Body of pancreas (tissue), 4 donors: ENCODE measurements at places on chromosomes 1 and 21.

DNA sequence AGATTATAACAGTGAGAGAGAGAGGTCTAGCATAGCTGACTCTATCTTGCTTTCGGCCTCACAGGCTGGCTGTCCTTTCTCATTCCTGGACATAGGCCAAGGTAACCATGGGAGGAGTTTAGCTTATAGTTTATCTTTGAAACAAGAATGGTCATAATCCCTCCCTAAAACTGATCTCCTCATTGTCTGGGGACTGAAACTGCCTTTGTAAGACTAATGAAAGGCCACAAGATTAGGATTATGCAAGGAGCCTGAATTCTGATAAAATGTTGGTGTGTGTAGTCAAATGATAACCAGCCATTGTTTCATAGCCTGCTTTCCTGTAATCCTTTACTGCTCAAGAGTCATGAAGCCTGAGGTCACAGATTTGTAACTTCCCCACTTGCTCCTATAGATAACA is 131.9 kb upstream of the LYPLAL1 start:
- no peak for DNase-seq

DNA sequence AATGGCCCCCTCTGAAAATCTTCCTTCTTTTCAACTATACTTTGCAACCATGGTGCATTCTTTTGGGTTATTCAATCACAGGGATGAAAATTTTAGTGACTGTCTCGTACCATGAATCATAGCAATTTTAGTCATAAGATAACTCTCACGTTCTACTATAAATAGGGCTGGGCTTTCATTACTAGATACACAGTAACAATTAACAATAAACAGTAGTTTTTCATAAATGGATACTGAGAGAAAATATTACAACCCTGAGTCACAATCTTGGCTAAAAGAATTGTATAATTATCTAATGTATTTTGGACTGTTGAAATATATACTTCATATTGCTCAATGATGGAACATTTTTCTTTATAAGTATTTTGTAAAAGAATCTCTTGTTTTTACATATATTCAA is 96.1 kb downstream of the TEX35 start:
- DNase-seq, result no peak

DNA sequence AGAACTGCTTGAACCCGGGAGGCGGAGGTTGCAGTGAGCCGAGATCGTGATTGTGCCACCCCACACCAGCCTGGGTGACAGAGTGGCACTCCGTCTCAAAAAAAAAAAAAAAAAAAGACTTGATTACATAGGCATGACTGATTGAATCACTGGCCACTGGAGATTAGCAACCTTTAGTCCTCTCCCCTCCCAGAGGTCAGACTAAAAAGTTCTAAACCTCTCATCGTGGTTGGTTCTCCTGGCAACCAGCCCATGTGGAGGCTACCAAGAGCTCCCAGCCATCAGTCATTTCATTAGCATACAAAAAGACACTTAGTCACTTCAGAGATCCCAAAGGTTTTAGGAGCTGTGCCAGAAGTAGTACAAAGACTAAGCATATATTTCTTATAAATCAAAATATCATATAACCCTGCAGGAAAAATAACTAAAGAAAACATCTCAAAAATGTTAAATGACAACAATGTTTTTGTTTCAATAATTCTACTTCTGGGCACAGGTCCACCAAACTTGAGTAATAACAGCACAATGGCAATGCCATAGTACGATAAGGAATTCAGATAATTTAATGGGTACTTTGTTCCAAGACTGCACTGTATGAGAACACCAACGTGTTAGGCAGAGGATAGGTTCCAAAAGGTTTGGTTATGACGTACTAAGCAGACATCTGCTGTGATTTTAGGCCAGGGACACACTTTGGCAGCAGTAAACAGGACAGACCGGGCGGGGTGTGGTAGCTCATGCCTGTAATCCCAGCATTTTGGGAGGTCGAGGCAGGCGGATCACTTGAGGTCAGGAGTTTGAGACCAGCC is 18.1 kb downstream of the USP48 start:
- peak; percentile 68 for DNase-seq

GRCh38 chr1:69985376-69985775 is 220.0 kb downstream of the LRRC40 start:
- DNase-seq, result no peak

GRCh38 chr1:4346131-4346530 is 308.3 kb upstream of the AJAP1 start:
- DNase-seq, result no peak

DNA sequence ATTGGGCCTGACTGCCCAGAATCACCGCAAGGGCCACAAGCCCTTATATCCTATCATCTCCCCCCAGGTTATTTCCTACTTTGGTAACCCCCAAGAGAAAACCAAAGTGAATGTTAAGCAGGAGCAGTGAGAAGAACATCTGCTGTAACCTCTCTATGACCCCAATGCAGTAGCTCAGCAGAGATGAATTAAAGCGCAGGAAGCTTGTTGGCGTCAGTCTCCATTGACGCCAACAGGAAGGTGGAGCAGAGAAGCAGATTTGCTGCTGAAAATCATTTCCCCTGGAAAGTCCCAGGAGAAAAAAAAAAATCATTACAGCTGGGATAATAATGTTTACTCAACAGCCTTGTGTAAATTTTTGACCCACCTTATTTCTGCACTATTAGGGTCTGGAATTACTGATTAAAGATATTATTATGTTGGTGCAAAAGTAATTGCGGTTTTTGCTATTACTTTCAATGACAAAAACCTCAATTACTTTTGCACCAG is 33.2 kb upstream of the FAM163A start:
- DNase-seq, result peak; percentile 32

DNA sequence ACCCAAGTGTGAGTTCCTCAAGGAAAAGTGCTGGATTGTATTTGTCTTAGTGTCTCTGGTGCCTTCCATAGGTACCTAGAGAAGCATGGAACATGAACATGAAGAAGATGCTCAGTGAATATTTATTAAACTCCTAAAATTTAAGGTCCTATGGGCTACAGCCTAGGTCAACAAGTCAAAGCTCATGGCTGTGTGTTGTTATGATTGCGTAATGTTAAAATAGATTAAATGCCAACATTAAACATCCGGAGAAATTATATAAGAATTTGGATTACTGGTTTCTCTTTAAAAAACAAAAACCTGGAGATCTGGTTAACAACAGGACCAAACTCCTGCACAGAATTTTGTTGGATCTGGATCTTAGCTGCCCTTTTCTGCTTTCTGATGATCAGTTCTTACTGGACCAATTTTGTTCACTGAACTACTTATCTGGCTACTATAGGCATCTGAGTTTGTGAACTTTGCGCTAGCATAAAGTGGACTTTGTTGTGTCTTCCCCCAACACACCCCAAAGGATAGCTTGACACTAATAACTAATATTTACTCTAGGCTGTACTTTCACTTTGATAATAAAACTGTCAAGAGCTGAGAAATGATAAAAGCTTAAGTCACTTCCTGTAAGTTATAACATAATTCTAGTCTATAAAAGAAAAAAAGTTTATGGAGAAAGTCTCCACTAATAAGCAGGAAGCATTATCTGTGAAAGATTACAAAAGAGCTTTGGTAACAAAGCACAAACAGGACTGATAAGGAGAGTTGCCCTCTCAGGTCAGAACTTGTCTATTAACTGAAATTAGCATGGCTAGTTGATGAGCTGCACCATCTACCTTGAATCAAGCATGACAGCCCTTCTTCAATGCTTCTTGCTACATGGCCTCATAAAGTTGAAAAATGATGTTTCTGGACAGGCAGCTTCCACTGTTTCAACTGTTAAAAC is 20.7 kb downstream of the F5 start:
- no peak for DNase-seq

- DNase-seq, result no peak
Measured at GRCh38 chr1:231423648-231424047, 1.6 kb upstream of the EGLN1 start.
